ENCODE measurements at places on chromosomes 16 and 17.

GRCh38 chr17:17258998-17259397 is 22.0 kb upstream of the FLCN start:
- H3K36me3 ChIP-seq, result peaks cover 60% of the 10 kb centered on the region
- no peaks in the 10 kb centered on the region for H3K27me3 ChIP-seq
- H3K4me3 ChIP-seq, result no peak overlapping the region
- DNase-seq, result no peak
- no peak overlapping the region for H3K27ac ChIP-seq
- no peaks in the 10 kb centered on the region for H3K4me1 ChIP-seq

GRCh38 chr16:22428654-22429053 is 54.2 kb upstream of the CDR2 start:
- H3K4me3 ChIP-seq, result no peak overlapping the region
- H3K4me1 ChIP-seq, result peaks cover 19% of the 10 kb centered on the region
- no peak for DNase-seq
- H3K36me3 ChIP-seq, result peaks cover 16% of the 10 kb centered on the region
- H3K27me3 ChIP-seq, result no peaks in the 10 kb centered on the region
- H3K27ac ChIP-seq, result no peak overlapping the region

DNA sequence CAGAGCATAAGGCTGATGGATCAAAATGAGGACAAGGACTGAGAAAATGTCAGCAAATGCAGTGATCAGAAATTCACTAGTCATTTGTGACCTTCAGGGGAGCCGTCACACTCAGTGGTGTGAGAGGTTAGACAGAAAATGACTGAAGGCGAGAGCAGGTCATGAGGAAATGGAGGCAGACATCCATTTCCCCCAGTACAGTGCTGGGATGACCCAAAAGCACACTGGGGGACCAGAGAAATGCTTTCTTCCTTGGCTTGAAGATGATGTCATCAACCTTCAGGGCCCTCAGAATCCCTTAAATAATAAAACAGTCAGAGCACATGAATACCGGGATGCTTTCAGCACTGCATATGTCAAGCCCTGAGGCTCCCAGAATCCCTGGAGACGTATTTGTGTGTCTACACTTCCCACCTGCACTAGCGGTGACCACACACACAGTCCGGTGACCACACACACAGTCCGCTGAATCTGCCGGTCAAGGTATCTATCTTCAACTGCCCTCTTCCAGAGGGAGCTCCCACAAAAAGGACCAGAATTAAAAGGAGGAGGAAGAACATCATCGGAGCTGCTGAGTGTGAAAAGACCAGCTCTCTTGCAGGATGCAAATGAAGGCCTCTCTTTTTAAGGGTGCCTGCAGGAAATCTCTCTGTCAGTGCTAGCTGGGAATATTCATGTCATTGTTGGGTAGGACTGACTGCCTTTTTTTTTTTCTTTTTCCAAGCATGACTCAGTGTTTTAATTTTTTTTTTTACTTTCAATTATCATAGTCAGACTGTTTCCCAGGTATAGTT is 8.2 kb downstream of the UBE2O start:
- H3K27me3 ChIP-seq, result no peaks in the 10 kb centered on the region
- H3K4me1 ChIP-seq, result peaks cover 3% of the 10 kb centered on the region
- no peaks in the 10 kb centered on the region for H3K36me3 ChIP-seq
- H3K4me3 ChIP-seq, result no peak overlapping the region
- no peak for DNase-seq

DNA sequence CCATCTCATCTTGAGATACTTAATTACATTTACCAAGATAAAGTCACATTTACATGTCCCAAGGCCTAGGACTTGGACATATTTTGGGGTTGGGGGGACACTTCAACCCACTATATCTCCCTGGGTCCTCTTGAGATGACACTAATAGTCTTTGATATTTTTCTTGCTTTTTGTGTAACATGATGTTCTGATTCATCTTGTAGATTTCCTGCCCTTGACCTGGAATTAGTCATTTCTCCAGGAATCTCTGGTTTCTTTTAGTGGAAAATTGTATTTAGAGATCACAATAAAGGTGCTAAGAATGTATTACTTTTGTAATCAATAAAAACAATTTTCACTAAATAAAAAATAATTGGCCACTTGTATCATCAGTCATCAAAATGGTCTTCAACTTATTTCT is 157.3 kb downstream of the VPS53 start:
- peaks cover 3% of the 10 kb centered on the region for H3K4me1 ChIP-seq
- no peaks in the 10 kb centered on the region for H3K27me3 ChIP-seq
- DNase-seq, result no peak
- peaks cover 4% of the 10 kb centered on the region for H3K36me3 ChIP-seq
- no peak overlapping the region for H3K27ac ChIP-seq
- no peak overlapping the region for H3K4me3 ChIP-seq

DNA sequence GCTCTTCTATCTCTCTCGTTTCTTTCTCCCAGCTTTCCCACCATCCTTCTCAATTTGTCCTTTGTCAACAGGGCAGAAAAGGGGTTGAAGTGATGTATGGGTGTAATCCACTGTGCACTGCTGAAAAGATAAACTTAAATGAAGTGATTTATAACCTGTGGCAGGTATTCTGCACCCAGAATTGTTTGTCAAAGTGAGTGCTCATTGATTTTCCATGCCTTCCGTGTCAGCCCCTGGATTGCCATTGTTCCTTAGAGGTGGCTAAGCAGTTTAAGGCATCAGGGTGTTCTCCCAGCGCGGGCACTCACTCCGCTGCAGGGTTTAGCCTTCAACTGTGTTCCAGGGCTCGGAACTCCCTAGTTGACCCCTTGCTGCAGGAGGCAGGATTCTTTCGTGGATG is 82.9 kb downstream of the PITPNC1 start:
- H3K4me1 ChIP-seq, result no peaks in the 10 kb centered on the region
- DNase-seq, result no peak
- H3K27me3 ChIP-seq, result no peaks in the 10 kb centered on the region
- no peak overlapping the region for H3K27ac ChIP-seq
- H3K36me3 ChIP-seq, result no peaks in the 10 kb centered on the region
- H3K4me3 ChIP-seq, result no peak overlapping the region

GRCh38 chr16:19294156-19294649 is 8.7 kb downstream of the CLEC19A start:
- no peak overlapping the region for H3K27ac ChIP-seq
- H3K4me1 ChIP-seq, result no peaks in the 10 kb centered on the region
- no peak for DNase-seq
- H3K27me3 ChIP-seq, result no peaks in the 10 kb centered on the region
- H3K36me3 ChIP-seq, result no peaks in the 10 kb centered on the region
- H3K4me3 ChIP-seq, result no peak overlapping the region

GRCh38 chr16:3400779-3401688 is at the start of the genes ZNF174 and ZSCAN32:
Gene ZNF174 (plus strand): TSS chr16:3401215. CDS start chr16:3402005, 790 bp downstream.
Gene ZSCAN32 (minus strand): TSS chr16:3401004. CDS start chr16:3397557, 3,447 bp downstream.
- H3K4me3 ChIP-seq, result peak within 1 kb of the TSS; percentile 91
- peaks cover 32% of the 10 kb centered on the region for H3K4me1 ChIP-seq
- no peaks in the 10 kb centered on the region for H3K27me3 ChIP-seq
- peak; percentile 96 for DNase-seq

GRCh38 chr17:81429821-81430551 is 34.7 kb downstream of the BAHCC1 start:
- peaks cover 51% of the 10 kb centered on the region for H3K4me1 ChIP-seq
- no peak overlapping the region for H3K27ac ChIP-seq
- DNase-seq, result no peak
- H3K4me3 ChIP-seq, result peak overlapping the region; percentile 62
- H3K36me3 ChIP-seq, result no peaks in the 10 kb centered on the region

- no peak for DNase-seq
- no peaks in the 10 kb centered on the region for H3K36me3 ChIP-seq
- peak overlapping the region; percentile 91 for H3K4me3 ChIP-seq
- H3K27ac ChIP-seq, result no peak overlapping the region
- no peaks in the 10 kb centered on the region for H3K27me3 ChIP-seq
Measured at GRCh38 chr17:5467416-5467815, 1.4 kb downstream of the DHX33 start.

- H3K4me3 ChIP-seq, result peak overlapping the region; percentile 10
- H3K27me3 ChIP-seq, result no peaks in the 10 kb centered on the region
- H3K4me1 ChIP-seq, result peaks cover 15% of the 10 kb centered on the region
- H3K36me3 ChIP-seq, result no peaks in the 10 kb centered on the region
- DNase-seq, result no peak
Measured at GRCh38 chr17:53543472-53543871, 279.3 kb upstream of the KIF2B start.

- H3K4me1 ChIP-seq, result no peaks in the 10 kb centered on the region
- H3K27ac ChIP-seq, result no peak overlapping the region
- DNase-seq, result no peak
- H3K36me3 ChIP-seq, result no peaks in the 10 kb centered on the region
- no peak overlapping the region for H3K4me3 ChIP-seq
Measured at GRCh38 chr16:88553739-88554138, 16.5 kb upstream of the ZC3H18 start.

DNA sequence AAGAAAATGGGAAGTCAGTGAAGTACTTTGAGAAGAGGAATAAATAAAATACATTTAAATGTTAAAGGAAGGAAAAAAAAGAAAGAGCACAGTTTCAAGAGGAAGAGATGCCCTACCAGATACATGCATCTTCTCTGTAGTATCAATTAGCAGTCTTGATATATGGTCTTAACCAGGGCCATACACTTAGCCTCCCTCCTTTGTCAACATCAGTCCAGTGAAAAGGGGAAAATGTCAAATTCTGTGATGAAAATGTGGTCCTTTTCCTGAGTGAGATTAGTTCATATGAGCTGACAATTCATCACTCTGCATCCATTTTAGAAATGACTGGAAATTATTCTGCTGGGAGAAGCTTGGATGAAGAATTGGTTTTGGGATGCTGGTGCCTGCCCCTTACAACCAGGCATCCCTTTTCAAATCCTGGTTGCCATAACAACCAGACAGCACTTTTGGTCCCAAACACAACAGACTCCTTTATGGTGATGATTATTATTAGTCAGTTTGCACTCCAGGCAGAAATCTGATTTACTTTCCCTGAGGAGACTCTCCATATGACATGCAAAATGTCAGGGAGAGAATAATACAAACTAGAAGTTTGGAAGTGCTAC is 933.6 kb upstream of the CDH8 start:
- no peaks in the 10 kb centered on the region for H3K4me1 ChIP-seq
- DNase-seq, result no peak
- no peaks in the 10 kb centered on the region for H3K27me3 ChIP-seq
- no peak overlapping the region for H3K27ac ChIP-seq
- H3K4me3 ChIP-seq, result no peak overlapping the region
